Stimulated activated CD8-positive, alpha-beta memory T cell treated with anti-CD3 and anti-CD28 coated beads, Interleukin-4, amount 100 ng/mL, for 1 hour (primary cell): ENCODE measurements at places on chromosomes 6 and 20.

GRCh38 chr20:33291830-33292355, 8.9 kb downstream of the BPIFB1 start:
- peak; percentile 49 for DNase-seq

DNA sequence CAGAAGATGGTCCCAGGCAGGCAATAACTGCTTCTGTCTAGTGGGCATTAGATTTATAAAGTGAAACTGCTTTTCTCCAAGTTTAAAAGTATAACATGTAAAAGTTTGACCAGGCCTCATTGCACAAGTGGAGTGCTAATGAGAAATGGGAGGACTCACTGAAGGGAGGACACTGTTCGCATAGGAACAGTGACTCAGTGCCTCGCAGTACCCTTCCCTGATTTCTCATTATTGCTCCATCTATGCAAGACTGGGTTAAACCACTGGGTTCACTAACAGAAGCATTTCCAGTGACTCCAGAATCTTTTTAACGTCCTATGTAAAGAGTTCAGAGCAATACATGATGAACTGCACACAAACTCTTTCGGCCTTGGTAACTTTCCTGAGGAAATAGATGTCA, 79.6 kb downstream of the PCSK2 start:
- no peak for DNase-seq

DNA sequence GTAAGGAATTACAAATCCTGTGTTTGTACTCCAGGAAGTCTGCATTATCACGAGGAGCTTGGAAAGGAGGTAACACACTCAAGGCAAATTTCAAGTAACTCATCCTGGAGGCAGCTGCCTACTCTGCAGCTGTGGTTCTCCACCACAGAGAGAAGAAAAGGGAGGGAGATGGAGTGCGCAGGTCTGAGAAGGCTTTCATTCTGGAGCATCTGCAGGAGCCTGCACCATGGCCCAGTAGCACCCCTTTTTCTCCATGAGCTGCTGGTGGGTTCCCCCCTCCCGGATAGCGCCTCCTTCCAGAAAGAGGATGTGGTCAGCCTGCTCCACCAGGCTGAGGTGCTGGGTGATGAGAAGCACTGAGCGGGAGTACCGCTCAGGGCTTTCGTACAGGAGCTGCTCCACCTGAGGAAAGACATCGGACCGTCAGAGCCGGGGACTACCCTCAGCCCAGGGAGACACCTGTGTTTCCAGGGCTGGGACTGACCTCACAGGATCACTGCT, 1.6 kb upstream of the PSMB8 start:
- DNase-seq = no peak

- peak; percentile 73 for DNase-seq
Observed at GRCh38 chr6:128520436-128521281, at the start of gene PTPRK. PTPRK (minus strand) TSS chr6:128520599; CDS start chr6:128520358, 241 bp downstream.

DNA sequence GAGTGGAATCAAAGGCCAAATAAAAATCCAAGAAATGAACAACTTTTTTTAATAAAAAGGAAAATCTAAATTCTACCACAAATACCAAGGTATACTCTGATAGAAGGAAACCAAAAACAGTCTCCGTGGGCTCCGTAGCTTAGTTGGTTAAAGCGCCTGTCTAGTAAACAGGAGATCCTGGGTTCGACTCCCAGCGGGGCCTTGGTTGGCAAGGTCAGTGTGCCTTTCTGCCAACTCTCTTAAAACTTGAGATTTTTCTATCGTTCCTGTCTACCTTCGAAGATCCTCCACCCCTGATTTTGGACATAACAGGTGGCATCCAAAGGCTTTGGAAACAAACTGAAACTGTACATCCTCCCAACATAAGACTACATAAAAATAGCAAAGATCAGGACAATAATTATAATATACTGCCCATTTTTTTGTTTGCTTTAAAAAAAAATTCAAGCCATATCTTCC, 197.9 kb downstream of the TRIM27 start:
- no peak for DNase-seq

GRCh38 chr6:40948570-40948969, 90.5 kb downstream of the UNC5CL start:
- no peak for DNase-seq

GRCh38 chr6:3296537-3296936, 37.8 kb downstream of the PSMG4 start:
- no peak for DNase-seq

GRCh38 chr6:15283986-15284361, 38.1 kb downstream of the JARID2 start:
- DNase-seq = no peak
